ENCODE measurements at places on chromosomes 12 and 14.

- no peak for DNase-seq
Observed at GRCh38 chr12:100858656-100859055, 64.1 kb downstream of the ANO4 start.

DNA sequence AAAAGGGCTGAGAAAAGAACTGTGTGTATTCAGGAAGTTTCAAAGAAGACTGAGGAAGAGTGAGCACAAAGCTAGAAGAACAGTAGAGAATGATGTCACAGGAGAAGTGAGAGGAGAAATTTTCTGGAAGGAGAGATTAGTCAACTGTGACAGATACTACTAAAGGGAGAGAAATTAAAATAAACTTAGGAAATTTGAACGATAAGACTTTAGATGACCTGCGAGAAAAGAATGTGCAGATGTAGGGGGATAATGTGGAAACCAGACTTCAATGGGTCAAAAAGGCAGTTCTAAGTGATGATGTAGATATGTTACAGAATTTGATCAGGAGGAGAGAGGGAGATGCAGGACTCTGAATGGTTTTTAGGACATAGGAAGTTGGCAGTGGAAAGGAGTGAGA lies 287.4 kb downstream of the SYT1 start:
- DNase-seq: no peak

DNA sequence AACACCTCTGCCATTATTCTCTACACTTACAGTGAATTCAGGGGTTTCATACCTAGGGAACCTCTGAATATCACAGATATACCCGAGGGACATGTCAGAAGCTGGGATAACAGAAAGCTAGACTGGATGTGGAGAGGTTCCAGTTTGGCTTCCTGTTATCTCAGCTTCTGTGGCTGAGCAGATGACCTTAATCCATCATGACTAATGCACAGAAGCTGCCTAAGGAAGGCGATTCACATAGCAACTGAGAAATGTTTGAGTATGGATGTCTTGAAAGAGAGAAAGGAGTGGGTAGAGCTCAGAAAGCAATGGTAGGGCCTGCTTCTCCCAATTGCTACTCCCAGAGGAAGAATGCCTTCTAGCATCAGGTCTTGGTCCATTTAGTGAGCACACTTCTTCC lies 187.6 kb downstream of the RMST start:
- DNase-seq: no peak

GRCh38 chr12:12327802-12328201 lies 22.2 kb downstream of the MANSC1 start:
- DNase-seq: no peak

- DNase-seq: no peak
Observed at GRCh38 chr14:22573804-22574203, 15.2 kb downstream of the DAD1 start.

DNA sequence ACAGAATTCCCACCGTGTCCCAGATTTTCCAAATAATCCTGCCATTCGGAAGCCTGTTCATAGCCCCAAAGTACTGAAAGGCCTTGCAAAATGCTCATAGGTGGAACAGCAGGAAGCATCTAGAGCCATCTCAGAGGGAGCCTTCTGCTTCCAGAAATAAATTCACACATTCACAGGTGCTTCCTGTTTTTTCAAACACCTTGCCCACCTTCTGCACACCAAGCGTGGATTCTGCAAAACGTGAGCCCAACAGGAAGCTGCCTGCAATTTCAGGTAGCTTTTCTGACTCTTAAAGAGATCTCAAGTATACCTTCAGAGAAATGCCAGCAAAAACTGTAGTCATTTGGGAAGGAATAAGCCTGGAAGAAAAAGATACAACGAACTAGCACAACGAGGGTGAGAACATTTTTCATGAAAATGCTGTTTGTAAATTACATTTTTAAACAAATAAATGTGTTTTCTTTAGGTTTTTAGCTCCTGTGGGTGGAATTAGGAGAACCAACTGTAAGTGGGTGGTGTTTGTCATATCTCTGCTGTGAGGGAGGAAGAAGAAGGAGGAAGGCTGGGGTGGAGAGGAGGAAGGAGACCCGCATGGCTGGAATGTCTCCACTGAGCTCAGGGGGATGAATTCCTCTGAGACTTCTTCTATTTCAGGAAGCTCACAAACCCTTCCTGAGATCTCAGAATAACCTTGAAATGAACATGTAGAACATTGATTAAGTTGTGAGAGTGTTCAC lies at the start of gene IFNG-AS1:
Gene IFNG-AS1, plus strand, starts transcription at position 264 of the 737 bp plus-strand sequence.
- DNase-seq: no peak

DNA sequence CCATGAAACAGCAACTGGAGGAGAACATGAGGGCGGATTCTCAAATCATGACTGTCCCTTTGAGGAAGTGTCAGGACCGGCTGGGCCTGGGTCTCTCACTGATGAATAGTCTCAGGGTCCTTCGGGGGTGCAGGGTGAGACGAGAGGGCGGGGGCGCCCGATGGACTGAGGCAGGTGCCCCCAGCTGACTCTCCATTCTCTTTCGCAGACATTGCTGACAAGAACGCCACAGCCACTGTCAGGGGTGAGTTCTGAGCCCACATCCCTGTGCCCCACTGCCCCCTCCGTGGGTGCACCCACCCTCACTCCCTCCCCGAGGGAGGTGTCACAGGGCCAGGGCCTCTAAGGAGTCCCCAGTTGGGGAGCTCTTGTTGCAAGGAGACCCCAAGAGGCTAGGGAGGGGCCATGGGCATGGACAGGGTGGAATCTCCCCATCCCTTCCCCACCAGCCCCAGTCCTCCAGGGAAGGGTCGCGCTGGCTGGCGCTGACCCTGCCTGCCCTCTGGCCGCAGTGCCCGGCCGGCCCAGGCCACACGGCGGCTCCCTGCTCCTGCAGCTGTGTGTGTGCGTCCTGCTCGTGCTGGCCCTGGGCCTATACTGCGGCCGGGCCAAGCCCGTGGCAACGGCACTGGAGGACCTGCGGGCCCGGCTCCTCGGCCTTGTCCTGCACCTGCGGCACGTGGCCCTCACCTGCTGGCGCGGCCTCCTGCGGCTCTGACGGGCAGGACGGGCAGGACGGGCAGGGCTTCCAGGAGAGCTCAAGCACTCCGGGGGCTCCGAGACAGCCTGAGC lies 8.7 kb downstream of the C14orf180 start:
- DNase-seq: no peak

DNA sequence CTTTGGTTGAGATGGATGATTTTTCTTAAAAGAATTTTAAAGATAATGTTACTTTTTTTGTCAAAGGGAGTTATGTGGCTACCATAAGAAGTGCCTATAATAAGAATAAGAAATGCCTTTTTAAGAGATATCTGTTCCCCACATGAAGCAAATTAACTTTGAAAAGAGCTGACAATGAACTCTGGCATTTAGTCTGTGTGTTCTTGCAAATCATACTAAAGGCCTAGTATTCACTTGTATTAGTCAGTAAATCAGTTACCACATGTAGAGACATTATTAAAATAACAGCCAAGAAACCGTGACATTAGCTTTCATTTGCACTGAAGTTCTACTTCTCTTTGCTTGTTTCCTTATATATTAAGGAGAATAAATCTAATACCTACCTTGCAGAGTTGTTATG lies 296.3 kb downstream of the CCDC91 start:
- DNase-seq: no peak

DNA sequence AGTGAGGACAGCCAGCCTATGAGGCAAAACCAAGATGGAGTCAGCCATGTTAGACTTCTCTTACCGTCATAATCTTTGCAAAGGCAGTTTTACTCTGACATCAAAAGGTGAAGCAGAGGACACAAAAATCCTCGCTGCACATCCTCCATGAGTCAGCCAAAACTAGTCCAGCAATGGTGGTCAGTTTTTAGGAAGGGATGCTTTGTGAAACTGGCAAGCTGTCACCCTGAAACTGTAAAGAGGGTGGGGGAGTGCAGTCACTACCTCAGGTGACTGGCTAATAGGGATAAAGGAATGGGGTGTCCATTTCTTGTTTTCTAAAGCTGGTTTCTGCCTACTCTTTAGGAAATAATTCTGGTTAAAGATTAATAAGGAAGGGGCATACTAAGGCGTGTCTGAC lies 5.4 kb upstream of the CIPC start:
- DNase-seq: no peak

GRCh38 chr12:71896205-71896882 lies 42.3 kb upstream of the TPH2 start:
- no peak for DNase-seq

DNA sequence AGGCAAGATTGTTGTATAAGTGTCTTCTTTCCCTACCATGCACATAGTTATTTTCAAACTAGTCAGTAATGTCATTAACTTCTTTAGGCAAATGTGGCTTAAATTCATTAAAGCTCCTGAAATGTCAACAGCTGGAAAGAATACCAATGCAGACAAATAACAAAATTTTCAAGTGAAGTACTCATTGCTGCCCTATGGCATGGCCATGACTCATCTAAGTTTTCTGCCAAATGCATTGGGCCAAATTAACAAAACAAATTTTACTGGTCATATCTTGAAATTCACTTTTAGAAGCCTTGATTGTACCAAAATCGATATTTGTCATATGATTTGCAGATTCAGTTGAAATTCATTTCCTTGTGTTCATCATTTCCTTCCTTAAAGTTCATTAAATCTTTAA lies 915.9 kb downstream of the SLC6A15 start:
- DNase-seq: no peak

DNA sequence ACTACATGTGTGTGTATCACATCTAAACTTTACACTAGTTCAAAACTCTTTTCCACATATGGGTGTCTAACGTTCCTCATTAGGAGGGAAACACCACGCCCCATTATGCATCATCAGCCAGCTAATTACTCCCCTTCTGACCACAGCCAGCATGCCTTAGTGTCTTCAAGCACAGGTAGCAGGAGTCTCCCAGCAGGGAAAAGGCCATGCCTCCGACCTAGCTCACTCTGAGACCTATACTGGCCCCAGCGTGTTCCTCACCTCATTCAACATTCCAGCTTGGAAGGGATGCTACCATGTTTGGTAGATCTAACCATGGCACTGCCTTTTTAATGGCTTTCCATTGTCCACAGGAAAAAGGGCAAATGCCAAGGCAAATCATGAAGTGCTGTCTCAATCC lies 66.1 kb upstream of the PRB2 start:
- DNase-seq: no peak

DNA sequence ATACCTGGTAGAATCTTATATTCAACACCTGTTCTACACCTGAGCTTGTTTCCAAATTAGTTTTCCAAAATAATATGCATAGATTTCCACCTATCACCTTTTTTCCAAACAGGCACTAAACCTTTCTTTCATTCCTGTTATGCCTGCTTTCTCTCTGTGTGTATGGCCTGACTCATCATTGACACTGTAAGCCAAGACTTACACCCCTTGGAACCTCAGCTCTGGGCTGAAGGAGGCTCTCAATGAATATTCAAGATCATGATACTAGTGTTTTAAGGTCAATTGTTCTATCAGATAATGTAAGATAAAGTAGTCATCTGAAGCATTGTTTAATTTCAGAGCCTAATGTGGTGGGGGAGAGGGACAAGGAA lies 1193.3 kb downstream of the FLRT2 start:
- DNase-seq: no peak

DNA sequence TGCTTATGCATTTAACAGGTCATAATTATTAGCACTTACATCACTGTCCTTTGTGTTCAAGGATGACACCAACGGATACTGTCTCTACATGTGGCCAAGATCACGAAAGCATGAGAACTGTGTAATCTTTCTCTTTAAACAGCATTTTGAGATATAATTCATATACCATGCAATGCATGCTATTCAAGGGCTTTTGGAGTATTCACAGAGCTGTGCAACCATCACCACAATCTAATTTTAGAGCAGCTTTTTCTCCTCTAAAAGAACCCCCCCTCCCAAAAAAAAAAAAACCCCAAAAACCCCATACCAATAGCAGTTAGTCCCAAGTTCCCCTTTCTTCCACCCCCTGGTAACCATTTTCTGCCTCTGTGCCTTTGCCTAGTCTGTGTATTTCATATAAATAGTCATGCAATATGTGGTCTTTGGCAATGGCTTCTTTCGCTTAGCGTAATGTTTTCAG lies 60.6 kb downstream of the SPRING1 start:
- no peak for DNase-seq

GRCh38 chr14:22839159-22839779 lies 2.9 kb downstream of the MMP14 start:
- DNase-seq: no peak

DNA sequence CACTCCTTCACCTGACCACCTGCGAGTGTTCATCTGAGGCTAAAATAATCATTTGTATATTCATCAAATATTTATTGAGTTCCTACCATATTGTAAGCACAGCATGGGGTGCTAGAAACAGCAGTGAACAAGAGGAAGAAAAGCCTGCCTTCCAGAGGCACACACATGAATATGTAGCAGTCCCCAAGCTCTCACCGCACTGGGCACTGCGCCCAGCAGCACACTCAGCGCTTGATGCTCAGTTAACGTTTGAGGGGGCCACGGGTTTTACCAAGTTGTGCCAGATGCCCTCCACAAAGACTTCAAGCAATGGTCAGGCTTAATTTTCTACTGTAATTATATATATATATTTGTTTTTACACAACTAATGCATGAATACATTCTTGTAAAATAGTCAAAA lies 52.0 kb downstream of the HELB start:
- no peak for DNase-seq

DNA sequence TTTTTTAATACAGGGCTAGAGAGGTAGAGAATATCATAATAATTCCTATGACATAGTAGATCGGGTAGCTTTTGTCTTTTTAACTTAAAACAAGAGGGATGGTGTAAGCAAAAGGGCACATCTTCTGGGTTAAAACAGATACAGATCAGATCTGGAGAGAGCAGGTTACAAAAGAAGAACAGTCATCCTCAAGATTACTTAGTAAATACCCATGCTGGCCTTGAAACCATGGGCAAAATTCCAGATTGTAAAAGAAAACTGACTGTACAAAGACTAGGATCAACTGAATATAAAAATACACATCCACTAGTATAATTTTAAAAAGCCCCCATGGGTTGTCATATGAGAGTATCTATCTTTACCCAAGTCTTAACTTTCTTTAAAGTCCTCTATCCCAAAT lies 76.7 kb downstream of the MED13L start:
- DNase-seq: no peak

DNA sequence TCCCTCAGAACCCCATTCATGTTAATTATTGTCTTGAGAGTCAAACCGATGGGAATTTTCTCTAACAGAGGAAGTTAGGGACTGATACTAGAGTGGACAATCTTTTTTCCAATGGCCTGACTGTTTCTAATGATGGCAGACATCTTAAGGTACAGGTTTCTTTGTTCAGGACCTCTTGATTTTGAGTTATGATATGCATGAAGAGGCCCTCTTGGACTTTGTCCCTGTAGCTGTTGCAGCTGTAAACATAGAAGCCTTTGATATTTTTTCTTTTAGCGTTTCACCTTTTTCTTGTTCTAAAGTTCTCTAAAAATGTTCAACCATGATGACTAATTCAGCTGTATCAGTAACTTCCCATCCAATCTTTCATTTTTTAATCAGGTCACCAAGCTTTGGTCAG lies 53.0 kb downstream of the LGR5 start:
- DNase-seq: no peak

GRCh38 chr14:65492266-65492665 lies 79.7 kb downstream of the FUT8 start:
- no peak for DNase-seq

GRCh38 chr12:65123435-65124063 lies 2.4 kb upstream of the WIF1 start:
- no peak for DNase-seq

Data from tibial nerve (tissue), 4 donors.